Activated CD4-positive, alpha-beta T cell treated with anti-CD3 and anti-CD28 coated beads, Interleukin-2, Interleukin-6, amounts not matched to agents 100 ng/mL and 50 ng/mL, durations not matched to agents 16 hours and 8 hours (primary cell): ENCODE measurements at places on chromosomes 3 and 15.

- no peak for DNase-seq
These were observed 603 bp downstream of the SLC7A14 start for GRCh38 chr3:170585008-170585936.

DNA sequence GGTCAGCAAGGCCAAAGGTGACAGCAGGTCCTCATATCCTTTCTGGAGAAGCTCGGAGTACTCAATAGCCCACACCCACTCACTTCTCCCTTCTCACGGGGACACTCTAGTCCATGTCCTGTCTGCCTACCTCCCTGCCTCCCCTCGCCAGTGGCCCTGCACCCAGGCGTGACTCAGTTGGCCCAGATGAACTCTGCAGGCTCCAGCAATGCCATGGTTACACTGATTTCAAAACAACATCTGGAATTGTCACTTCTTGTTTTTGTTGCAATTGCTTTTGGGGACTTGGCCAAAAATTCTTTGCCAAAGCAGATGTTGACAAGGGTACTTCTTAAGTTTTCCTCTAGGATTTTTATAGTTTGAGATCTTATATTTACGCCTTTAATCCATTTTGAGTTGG is 13.0 kb downstream of the IL16 start:
- no peak for DNase-seq

DNA sequence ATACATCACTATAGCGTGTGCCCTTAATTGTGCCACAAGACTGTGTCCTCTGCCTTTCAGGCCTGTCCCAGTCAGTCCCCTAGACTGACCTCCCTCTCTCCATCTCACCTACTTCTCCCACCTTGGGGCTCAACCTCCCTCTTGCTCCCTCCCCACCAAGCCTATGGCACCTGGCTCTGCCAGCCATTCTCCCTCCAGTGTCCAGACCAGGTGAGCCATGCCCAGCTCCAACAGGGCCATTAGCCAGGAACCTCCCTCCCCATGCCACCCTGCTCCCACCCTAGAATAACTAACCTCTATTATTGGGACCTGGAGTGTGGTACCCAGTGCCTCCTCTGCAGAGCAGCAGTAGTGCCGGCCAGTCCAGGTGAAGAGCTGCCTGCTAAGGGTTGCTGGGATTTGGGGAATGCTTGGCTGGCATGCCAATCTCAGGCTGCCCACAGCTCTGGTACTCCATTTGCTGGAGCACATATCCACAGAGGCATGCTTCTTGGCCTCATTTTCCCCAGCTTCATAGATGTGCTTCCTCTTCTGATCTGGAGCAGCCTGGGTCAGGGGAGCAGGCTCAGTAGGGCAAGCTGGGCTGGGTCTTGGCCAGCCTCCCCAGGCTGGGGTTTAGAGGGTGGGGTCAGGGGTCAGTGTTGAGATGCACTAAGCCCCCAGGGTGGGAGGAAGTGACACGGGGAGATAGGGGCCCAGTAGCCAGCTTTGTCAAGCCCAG is 38.8 kb downstream of the SAXO2 start:
- DNase-seq, result no peak

GRCh38 chr3:154776549-154777225 is 303.4 kb upstream of the MME start:
- DNase-seq, result no peak

DNA sequence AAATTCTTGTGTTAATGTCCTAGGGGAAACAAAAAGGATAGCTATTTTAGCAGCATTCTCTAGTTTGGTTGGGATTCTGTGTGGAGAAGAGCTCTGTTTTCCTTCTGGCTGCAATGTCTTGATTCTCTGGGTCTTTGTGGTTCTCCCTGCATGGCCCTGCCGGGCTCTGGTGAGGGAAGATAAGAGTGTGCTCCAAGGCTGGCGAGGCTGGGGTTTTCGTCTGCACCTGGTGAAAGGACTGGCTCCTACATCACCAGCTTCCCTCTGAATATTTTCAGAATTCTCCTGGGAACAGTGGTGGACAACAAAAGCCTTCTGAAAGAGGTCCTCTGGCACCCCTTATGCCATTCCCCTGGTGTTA is 38.1 kb upstream of the SFMBT1 start:
- no peak for DNase-seq
